ENCODE measurements at places on chromosomes 2 and 18.

DNA sequence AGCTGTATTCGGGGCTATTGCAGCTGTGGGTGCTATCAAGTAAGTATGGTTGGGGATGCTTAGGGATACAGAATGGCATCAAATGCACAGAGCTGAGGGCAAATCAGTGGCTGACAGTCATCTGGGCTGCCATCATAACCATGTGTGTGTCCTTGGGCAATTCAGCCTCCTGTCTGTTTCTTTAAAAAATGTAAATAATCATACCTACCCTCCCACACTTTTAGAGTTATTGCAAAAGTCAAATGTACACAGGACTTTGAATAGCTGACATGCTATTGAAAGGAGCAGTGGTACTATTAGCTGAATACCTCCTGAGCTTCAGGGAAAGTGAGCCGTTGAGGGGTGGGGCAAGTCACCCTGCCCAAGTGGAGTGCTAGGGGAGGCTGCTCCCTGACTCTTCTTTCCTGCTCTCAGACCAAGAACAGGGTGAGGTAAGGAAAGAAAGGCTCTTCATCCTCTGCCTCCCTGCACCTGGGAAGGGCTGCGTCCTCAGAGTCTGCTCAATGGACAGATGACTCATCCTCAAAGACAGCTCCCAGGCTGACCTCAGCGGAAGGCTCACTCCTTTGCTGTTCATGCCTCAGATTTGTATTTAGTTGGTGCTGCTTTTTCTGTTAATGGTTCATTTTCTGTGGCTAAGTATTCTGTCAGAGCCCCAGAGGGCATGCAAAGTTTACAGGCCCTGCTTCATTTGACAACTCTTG lies 54.9 kb upstream of the BZW1 start:
- no peak for DNase-seq

- DNase-seq: peak; percentile 2
These were observed 208.4 kb downstream of the RAD51AP2 start for GRCh38 chr2:17309741-17310339.

DNA sequence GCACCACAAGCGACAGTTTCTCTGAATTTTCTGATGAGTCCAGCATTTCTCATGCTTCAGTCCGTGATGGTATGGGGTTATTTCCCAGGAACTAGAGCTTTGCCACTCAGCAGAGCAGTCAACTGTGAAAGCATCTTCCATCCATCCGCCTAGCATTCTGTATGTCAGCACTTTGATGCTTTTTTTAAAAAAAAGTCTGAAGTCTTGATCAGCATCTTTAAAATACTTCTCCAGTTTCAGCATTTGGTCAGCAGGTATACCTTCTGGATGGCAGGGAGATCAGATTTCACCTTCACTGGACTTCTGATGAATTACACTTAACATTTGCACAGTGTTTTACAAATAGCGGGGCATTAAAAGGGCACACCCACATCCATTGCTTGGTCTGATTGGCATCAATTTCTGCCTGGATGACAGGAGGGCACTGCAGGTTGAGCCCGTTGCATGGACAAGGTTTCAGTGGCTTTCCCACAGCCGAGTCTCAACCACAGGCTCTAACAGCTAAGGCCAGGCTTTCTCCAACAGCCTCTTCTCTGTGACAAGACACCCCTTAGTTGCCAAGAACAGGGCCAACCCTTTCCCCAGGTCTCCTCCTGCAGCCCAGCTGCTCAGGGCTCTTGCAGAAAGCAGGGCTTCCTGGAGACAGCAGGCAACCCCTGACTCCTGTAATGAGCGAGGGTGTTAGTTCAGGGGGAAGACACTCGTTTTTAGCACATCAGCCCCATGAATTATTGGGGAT lies 54.0 kb downstream of the EMILIN2 start:
- no peak for DNase-seq

DNA sequence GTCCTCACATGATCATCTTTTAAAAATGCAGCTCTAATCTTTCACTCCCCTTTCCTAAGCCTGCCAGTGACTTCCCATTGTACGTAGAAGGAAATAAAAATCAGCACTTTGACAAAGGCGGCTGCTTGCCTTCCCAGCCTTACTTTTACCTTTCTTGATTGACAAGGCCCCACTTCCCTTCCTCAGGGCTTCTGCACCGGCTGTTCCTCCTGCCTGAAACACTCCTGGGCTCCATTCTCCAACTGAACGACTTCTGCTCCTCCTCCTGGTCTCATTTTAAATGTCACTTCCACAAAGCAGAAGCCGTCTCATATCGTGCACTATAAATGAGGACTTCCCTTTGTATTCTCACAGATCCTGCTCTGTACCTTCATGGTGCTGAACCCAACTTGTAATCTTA lies 56.1 kb downstream of the OSBPL6 start:
- DNase-seq: no peak

DNA sequence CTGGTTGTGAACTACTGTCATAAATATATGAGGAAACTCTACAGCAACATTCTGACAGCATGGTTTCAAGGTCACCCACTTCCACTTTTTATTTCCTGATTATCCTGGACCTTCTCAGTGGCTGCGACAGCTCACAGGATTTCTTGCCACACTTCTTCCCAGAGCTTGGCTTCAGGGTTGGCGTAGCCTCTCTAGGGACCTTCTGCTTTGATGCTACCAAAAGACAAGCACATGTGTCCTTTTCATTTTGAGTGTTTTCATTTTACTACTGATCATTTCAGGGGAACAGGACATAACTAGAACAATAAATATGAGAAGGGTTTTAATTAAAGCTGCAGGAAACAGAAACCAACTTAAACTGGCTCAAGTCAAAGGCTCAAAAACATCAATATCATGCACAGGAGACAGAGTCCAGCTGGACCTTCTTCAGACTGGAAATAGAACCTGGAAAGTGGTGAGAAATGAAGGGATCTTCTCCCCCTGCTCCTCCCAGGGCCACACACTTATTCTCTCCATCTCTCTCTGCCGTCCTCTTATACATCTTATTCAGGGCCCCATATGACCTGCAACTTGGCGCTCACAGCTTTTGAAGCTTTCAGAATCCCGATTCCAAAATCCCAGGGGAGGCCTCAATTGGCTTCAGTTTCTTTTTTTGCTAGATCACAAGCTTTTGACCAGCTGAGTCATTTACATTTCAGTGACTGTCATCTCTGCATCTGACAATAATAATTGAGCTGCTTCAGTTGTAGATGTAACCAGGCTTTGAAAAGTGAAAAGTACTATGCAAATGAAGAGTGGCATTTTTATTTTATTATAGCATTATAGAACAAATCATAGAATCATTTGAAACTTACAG lies 9.7 kb downstream of the VIT start:
- no peak for DNase-seq

DNA sequence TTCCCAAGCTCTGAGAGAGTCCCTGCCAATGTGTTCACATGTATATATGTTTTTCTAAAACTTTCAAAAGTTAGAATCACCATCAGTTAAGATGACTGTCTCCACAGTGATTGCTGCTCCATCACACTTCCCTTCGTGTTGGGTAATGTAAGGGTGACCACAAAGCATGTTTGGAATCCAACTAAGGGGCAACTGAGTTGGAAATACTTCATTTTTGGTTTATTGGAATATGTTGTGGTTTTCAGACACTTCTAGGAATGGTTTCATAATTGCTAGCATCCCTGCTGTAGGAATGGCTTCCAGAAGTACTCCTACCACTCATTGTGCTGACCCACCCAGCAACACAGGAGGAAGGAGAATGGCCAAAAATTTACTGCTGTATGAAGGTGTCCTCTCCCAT lies 212.5 kb upstream of the GULP1 start:
- no peak for DNase-seq

GRCh38 chr2:98347298-98348065 lies 1.2 kb downstream of the CNGA3 start:
- DNase-seq: no peak

DNA sequence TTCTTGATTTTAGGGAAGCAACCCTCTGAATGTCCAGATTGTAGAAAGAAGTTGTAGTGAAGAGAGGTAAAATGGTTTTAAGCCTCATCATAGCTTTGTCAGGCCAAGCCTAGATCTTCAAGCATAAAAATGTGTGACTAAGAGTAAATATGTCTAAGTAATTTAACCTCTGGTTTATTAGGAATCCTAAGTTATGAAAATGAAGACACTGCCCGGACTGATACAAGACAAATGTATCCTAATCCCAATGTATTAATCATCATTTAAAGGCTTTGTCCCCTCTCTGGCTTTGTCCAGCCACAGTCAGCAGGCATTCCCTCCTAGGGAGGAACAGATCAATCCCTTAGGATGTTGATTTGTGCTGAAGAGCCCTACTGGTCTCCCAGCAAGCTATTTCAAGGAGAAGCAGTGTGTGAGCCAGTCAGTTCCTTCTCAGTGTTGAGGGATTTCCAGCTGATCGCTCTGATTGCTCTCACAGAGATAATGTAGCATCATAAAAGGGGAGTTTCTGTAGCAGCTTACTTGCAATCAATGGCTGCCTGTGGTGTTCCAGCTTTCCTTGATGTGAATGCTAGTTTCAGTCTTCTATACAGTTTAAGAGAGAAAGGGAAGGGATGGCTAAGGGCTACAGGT lies 796.1 kb downstream of the EPHA4 start:
- DNase-seq: no peak

GRCh38 chr18:48825101-48825745 lies 125.5 kb downstream of the SMAD7 start:
- no peak for DNase-seq

DNA sequence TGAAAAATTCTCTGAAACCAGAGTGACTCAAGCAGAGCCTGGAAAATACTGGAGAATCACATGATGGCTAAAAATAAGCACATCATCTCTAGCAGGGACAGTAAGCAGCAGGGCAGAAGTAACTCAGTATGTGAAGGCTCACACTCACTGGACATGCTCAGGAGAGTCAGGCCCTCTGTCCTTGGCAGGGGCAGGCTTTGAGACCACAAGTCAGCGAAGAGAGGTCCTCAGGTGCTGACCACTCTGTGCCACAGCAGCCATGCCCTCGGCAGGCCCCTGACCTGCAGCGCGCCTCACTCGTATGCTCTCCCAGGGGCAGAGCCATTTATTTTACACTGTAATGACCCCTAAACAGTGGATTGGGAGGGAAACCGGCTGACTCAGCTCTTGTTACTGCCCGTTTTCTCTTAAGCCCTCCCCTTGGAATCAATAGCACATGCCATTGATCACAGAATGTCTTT lies 76.8 kb downstream of the MAPRE2 start:
- DNase-seq: no peak

DNA sequence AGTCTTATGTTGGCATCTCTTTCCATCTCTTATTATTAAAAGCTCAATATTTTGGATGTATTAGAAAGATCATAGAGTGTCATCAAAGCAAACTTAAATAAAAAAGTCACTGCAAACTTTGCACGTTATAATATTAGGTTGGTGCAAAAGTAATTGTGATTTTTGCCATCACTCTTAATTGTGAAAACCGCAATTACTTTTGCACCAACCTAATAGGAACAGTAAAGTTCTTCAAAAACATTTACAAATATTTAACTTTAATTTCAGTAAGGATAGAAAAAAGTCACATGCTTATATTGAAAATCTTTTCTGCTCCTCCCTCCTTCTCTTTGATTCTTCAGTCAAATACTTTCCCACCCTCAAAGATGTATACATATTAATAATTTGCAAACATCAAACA lies 51.5 kb downstream of the ZNF521 start:
- DNase-seq: no peak

- DNase-seq: no peak
These were observed 285.9 kb downstream of the SLC8A1 start for GRCh38 chr2:40166006-40166405.

DNA sequence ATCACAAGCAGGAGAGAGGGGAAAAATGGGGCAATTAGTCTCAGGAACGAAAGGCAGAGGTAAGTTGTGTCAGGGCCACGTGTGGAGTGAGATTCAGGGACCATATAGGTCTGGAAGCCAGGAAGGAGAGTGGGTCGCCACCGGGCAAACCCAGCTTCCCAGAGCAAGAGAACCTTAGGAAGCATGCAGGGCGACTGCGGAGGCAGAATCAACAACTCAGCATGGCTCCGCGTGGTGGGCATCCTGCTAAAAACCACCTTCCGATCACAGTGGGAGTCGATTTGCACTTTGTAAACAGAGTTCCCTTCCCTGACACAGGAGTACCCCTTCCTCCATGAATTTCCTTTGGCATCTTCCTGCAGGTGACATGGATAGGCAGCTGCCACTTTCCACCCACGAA lies 114.6 kb downstream of the TTC32 start:
- DNase-seq: no peak

DNA sequence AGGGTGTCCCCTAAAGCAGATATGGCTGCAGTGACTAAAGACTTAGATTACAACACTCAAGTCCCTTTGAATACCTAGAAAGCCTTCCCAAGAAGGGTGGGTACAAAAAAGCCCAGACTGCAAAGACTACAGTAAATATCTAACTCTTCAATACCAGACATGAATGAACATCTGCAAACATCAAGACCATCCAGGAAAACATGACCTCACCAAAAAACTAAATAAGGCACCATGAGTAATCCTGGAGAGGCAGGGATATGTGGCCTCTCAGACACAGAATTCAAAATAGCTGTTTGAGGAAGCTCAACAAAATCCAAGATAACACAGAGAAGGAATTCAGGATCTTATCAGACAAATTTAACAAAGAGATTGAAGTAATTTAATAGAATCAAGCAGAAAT lies 138.2 kb upstream of the OTOS start:
- no peak for DNase-seq

DNA sequence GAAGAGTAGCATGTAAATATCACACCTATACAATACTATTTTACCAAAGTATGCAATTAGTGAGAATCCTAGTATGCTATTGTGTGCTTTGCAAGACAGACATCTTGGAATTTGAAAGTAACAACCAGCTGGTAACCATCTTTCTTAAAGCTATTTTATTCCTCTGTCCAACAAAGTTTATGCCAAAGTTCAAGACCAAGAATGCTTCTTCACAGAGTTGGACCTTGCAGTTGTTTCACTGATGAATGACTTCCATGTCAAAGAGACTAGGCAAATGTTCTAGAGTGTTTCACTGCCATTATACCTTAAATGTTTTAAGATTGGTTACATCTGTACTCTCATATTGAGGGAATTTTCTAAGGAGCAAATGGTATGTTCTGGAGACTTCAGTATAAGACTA lies 215.2 kb upstream of the CRIM1 start:
- no peak for DNase-seq

GRCh38 chr2:228798458-228799207 lies 472.5 kb downstream of the PID1 start:
- no peak for DNase-seq

GRCh38 chr2:171348056-171348455 lies 85.7 kb downstream of the METTL8 start:
- DNase-seq: no peak

GRCh38 chr18:78430131-78430758 lies 549.4 kb upstream of the SALL3 start:
- DNase-seq: no peak

GRCh38 chr2:164719996-164720941 lies 99.0 kb upstream of the GRB14 start:
- DNase-seq: no peak

Data from stimulated activated CD4-positive, alpha-beta T cell treated with anti-CD3 and anti-CD28 coated beads, Interleukin-2, amount 100 ng/mL, for 48 hours (primary cell).